Chondrocyte (in vitro differentiated cells): ENCODE measurements at places on chromosomes 5 and 9. TPM values are rescaled to one million over a fixed set of nuclear protein-coding genes. Genes with fewer than 3 reads are reported as not detected.

- no peak overlapping the region for H3K27ac ChIP-seq
- no peak overlapping the region for H3K4me3 ChIP-seq
- H3K4me1 ChIP-seq = no peaks in the 10 kb centered on the region
- DNase-seq = no peak
- H3K27me3 ChIP-seq = no peaks in the 10 kb centered on the region
- H3K36me3 ChIP-seq = peaks cover 6% of the 10 kb centered on the region
Measured at GRCh38 chr5:89047571-89047970, 164.6 kb upstream of the MEF2C start.

DNA sequence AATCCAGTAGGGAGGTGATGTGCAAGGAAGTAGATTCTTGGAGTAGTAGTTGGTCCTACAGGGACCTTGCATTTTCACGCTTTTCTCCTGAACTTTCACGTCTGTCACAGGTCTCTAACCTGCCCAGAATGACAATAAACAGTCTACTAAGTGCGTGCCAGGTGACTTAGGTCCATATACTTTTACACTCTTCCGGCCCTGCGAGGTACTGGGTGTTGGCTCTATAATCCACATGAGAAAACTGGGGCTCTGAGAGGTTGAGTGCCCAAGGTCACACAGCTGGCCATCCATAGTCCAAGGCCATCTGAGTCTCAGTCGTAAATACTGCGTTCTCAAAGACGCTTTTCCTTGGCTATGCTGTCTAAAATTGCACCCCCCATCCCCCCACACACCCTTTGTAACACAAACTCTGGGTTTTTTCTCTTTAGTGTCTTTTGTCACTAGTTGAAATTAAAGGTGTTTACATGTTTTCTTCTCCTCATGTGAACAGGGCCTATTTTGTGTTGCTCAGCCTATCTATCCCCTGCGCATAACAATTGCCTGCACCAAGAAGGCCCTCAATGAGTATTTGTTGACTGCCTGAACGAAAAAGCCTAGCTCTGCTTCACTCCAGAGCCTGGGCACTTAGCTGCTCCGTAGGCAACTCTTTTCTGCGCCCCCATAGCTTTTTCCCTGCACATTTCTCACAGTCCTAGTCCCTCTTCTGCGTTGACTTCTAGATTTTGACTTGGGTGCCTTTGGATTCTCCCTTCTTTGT, 943 bp downstream of the SFXN1 start:
- H3K4me1 ChIP-seq = peaks cover 25% of the 10 kb centered on the region
- H3K27me3 ChIP-seq = peaks cover 13% of the 10 kb centered on the region
- peaks cover 9% of the 10 kb centered on the region for H3K36me3 ChIP-seq
- no peak for DNase-seq

DNA sequence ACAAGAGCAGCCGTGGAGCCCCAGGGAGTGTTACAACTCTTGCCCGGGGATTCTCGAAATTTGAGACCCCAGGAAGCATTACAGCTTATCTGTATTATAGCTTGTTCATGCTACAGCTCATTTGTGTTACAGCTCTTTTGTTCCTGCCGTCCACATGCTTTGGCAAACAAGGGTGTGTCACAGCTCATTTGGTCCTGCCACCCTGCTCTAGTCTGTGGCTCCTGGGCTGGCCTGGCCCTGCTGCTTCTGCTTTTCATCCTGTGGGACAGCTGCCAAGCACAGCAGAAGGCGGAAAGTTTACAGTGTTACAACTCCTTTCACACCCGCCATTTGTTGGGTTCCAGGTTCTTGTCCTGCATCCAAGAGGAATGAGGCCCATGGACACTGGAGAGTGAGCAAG, 685.0 kb downstream of the SLCO4C1 start:
- H3K36me3 ChIP-seq = no peaks in the 10 kb centered on the region
- H3K27ac ChIP-seq = no peak overlapping the region
- H3K27me3 ChIP-seq = no peaks in the 10 kb centered on the region
- no peak for DNase-seq

GRCh38 chr9:17824616-17825264, 245.9 kb downstream of the SH3GL2 start:
- no peak overlapping the region for H3K27ac ChIP-seq
- H3K36me3 ChIP-seq = no peaks in the 10 kb centered on the region
- H3K4me1 ChIP-seq = peaks cover 20% of the 10 kb centered on the region
- DNase-seq = no peak
- H3K4me3 ChIP-seq = peak overlapping the region; percentile 1

DNA sequence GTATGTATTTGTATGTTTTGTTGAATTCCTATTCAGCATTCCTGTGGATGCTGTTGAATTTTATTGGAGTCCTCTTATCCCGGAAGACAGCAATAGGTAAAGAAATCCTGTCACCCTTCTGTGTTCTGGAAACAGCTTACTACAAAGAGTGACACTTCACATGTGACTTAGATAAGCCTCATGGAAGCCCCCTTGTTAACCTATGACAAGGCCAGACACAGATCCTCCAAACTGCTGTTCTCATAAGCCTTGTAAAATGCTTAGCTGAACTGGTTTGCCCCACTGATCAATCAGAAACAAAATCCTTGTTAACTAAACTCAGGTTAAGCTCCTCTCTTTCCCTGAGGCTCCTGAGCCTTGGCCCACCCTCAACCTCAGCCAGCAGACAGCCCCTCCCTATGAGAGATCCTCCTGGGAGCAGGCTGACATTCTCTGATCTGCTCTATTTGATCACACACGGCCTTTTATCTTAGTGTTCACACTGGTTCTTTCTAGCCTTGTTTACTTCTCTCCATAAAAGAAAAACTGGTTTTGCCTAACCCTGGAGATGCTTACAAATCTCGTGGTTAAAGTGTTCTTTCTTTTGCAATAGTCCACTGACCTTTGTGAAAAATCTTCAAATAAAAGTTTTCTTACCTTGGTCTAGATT, 29.4 kb upstream of the ATP6V1G1 start:
- peaks cover 6% of the 10 kb centered on the region for H3K27me3 ChIP-seq
- DNase-seq = no peak
- H3K27ac ChIP-seq = no peak overlapping the region

GRCh38 chr5:6601271-6601670, 31.6 kb downstream of the NSUN2 start:
- no peaks in the 10 kb centered on the region for H3K27me3 ChIP-seq
- peaks cover 2% of the 10 kb centered on the region for H3K4me1 ChIP-seq
- no peak overlapping the region for H3K27ac ChIP-seq
- H3K4me3 ChIP-seq = no peak overlapping the region
- peaks cover 59% of the 10 kb centered on the region for H3K36me3 ChIP-seq
- no peak for DNase-seq

TAF11L10 gene
- not detected in 3 replicates for total RNA-seq

FSTL4 gene
- total RNA-seq = 0.07 to 0.49 TPM in 2 of 3 replicates, not detected in the other
